ENCODE measurements at places on chromosomes 6 and 20.

- no peak for DNase-seq
Measured at GRCh38 chr6:136063096-136063495, 187.0 kb downstream of the MTFR2 start.

DNA sequence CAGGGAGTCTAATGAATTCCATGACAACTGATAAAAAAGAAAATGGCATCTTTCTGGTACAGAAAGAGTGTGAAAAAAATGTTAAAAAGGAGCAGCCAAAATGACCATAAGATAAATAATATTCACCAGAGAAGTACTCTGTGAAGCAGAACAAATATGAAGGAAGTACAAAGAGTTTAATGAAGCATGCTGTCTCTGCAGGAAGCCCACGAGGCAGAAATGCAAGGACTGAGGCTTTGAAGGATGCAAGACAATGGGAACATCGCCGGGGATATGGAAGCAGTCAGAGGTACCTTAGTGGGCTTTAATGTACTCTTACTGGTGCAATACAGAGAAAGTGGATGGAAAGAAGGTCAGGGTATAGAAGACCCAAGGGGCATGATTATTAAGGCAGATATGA lies 50.7 kb downstream of the NOX3 start:
- DNase-seq, result no peak

DNA sequence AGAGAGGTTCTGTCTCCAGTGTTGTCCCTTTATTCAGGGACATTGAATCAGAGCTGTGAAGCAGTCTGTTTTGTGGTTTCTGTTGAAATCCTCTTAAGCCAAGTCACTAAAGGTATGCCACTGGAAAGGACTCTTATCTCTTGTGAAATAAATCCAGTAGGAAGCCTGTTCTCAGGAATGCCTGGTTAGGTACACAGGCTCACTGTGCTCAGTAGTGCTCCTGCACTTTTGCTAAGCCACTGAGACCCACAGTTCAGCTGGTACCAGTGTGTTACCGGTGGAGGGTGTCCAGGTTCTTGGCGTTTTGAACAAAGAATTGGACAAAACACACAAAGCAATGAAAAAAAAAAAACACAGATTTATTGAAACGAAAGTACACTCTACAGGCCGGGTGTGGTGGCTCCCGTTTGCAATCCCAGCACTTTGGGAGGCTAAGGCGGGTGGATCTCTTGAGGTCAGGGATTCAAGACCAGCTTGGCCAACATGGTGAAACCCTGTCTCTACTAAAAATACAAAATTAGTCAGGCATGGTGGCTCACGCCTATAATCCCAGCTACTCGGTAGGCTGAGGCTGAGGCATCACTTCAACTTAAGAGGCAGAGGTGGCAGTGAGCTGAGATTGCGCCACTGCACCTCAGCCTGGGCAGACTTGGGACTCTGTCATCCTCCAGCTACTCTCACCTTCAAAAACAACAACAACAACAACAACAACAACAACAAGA lies 186.1 kb downstream of the JARID2 start:
- peak; percentile 40 for DNase-seq

DNA sequence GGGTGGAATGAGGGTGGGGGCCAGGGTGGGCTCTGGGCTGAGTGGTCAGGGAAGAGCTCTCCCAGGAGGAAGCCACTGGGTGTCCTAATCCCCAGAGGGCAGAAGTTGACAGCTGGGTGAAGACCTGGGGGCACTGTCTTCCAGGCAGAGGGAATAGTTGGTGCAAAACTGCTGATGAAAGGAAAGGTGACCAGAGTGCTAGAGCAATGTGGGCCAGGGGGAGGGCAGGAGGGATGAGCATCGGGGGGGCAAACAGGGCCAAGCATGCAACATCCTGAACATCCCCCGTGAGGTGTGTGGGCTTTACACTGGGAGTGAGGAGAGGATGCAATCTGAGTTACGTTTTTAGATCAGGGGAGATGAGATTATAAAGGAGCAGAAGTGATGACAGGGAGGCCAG lies 97.8 kb downstream of the NOL4L start:
- no peak for DNase-seq

DNA sequence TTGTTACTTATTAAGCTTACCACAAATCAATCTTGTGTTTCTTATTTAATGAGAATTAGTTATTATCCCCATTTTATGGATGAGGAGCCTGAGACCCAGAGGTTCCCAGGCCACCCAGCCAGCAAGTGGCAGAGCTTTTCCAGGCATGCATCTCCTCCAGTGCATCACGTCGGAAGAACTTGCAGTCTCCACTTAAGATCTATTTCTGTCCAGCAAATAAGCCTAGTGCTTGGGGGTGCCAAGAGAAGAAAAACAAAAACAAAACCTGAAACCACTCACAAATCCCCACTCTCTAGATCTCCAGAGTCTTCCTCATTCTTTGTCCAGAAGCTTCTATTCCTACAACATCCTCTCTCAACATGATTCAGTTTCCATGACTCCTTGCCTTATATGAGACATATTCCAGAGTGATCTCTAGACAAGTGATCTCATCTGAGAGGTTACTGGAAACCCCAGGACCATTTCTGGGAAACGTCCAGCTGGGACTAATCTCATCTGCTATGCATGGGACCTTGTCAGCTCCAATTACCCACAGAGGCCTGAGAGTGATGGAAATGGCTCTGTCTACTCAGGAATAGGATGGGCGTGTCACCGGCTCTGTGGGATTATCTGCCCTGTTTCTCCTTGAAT lies 4.1 kb downstream of the GUCA1B start:
- DNase-seq, result no peak

- DNase-seq, result no peak
Measured at GRCh38 chr20:44785768-44786167, 24.6 kb downstream of the RIMS4 start.

- no peak for DNase-seq
Measured at GRCh38 chr6:51565472-51565871, 521.9 kb downstream of the PKHD1 start.

GRCh38 chr6:73901311-73901710 lies 205.3 kb downstream of the CD109 start:
- DNase-seq, result no peak

- no peak for DNase-seq
Measured at GRCh38 chr20:40959325-40960092, 69.1 kb upstream of the TOP1 start.

GRCh38 chr6:167450626-167451025 lies 125.7 kb downstream of the TTLL2 start:
- DNase-seq, result no peak

DNA sequence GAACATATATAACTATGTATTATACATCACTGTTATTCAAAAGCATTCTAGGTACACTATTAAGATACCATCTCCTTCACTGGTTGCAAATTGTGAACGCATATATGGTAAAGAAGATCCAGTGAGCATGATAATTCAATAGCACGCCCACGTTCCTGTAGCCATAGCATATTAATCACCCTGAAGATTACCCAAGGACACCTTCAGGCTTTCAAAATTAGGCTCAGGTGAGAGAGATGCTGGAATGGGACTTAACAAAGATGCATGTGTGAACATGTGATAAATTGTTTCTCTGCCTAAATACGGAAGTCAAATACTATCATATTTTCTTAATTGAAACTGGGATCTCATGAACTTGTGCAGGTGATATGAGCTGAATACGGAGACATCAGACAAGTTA lies 303.5 kb downstream of the PTPRK start:
- DNase-seq, result no peak

- no peak for DNase-seq
Measured at GRCh38 chr20:23061262-23061661, 11.8 kb upstream of the THBD start.

DNA sequence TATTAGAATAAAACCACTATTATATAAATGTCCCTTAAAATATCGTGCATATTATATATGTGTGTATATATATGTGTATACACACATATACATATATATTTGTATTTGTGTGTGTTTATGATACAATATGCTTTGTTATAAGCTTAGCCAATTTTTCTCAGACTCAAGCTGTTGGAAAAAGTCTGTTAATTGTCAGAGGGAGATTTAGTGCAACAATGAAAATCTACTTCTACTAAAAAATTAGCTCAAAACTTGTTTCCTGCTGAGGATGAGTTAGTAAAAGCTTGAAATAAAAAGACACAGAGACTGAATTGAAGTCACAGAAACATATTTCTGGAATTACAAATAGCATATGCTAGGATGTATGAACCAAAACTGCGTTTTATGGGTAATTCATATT lies 79.4 kb downstream of the ADGRG6 start:
- no peak for DNase-seq

GRCh38 chr20:35347011-35347410 lies 54.8 kb upstream of the FAM83C start:
- DNase-seq, result no peak

DNA sequence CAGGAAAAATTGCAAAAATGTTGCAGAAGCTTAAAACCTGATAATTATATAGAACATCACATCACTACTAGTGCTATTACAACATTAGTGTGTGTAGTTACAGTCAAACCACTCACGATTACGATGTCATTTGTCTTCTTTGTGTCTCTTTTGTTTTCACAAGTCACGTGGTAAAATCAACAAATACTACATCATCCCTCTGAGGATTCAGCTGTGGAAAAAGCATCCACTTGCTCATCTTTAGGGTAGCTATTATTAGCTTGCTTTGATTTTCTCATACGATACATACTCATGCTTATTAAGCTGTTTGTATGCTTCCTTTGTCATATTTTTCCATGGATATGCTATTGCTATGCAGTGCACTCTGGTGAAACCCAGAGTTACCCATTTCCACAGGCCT lies 22.2 kb upstream of the ATXN1 start:
- no peak for DNase-seq

DNA sequence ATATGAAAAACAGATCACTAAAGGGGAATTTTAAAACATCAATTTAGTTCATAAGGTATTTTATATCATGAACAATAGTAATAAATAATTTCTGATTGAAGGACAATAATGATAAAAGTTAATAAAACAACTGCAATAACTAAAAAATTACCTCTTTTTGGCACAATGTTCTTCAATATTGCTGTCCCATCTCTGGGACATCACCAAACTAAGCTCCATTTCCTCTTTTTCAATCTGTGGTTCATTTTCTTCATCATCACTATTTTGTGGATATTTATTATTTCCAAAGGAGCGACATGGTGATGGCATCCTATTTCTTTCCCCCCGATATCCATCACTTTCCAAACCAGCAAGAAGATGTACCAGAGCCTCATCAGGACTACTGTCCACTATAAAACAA lies 103.2 kb downstream of the REV3L start:
- DNase-seq, result no peak

DNA sequence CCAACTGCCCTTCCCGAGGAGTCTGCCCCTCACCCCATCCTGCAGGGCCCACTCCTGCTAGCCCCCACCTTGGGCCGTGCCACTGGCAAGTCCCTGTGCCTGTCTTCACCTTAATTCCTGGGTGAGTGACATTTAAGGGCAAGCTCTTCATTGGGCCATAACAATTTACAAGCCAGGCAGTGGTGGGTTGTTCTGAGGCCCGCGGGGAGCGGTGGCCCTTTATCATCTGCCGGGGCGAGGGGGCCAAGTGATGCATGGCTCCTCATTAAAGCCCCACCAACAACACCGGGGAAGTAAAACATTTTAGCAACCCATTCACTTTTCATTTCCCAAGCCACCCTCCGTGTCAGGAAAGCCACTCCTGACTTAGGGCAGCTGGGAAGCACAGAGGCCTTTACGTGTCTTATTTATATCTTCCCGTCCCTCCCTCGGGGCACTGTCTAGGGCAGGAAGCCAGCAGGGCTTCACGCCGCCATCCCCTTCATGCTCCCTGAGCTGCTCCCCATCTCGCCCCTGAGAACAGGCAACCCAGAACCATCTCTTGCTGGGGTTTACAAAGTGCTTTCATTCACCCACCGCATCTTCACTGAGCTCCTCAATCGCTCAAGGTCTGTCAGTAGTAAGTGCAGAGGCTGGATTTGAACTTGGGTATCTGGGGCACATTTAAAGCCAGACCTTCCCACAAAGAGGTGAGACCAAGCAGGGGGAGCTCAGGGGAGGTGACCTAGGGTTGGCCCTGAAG lies 55.5 kb upstream of the CCDC167 start:
- DNase-seq, result no peak

DNA sequence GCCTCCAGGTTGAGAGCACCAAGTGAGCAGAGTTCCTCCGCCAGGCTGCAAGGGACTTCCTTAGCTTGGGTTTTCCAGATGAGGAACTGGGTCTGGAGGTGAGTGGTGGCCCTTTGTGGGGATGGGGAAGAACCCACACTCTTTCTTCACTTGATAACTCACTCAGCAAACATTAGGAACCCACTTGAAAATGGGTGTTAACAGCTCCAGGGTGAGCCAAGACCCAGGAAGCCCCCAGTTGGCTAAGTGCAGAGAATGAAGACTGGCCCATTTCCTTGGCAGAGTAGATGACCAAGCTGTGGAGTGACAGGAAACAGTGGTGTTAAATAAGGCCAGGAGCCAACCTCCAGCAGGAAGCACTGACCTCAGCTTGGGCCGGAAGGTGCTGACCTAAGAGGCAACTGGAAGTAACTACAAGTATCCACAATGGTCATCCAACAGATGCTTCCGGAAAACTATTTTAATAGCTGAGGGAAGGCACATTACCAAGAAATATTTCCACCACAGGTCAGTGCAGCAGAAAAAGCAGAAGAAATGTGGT lies 22.7 kb downstream of the MRPL14 start:
- DNase-seq, result no peak

Data from PC-9 (cell line).